PC-3 (cell line): ENCODE measurements at places on chromosomes 1 and 21. TPM values are rescaled to one million over a fixed set of nuclear protein-coding genes. Genes with fewer than 3 reads are reported as not detected.
A peak's percentile ranks its signal among the peaks of the same experiment; 100 is the strongest.

- H3K4me3 ChIP-seq, result peak overlapping the region; percentile 15; the same call in 1 of the 2 replicates
- peaks cover 21% of the 10 kb centered on the region; the same call in 1 of the 2 replicates for H3K36me3 ChIP-seq
- H3K27ac ChIP-seq, result peak overlapping the region; percentile 66
- DNase-seq, result no peak
- H3K27me3 ChIP-seq, result no peaks in the 10 kb centered on the region
Measured at GRCh38 chr1:119946724-119947123, 50.4 kb upstream of the ADAM30 start.

DNA sequence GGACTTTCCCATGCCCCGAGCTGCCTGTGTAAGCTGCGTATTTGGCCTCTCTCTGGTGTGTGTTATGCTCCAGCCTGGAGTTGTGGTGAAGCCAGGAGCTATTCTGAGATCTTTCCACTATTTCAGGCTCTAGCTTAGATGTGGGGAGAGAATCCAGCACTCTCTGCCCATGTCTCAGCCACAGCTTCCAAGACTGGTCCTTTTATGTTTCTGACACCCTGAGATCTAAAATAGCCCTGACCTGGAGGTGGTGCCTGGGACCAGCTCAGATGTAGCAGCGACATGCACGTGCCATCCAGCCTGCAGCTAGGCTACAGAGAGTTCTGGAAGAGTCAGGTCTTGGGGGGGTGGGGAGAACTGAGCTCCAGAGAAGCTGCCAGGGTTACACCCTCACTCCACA is 76.5 kb downstream of the TENT5C start:
- H3K27ac ChIP-seq, result no peak overlapping the region
- no peaks in the 10 kb centered on the region for H3K36me3 ChIP-seq
- H3K4me1 ChIP-seq, result no peaks in the 10 kb centered on the region
- no peak for DNase-seq
- H3K4me3 ChIP-seq, result no peak overlapping the region

GRCh38 chr1:172971241-172971640 is 79.5 kb downstream of the TNFSF18 start:
- H3K4me3 ChIP-seq, result no peak overlapping the region
- H3K27me3 ChIP-seq, result no peaks in the 10 kb centered on the region
- peaks cover 53% of the 10 kb centered on the region for H3K4me1 ChIP-seq
- DNase-seq, result no peak
- no peaks in the 10 kb centered on the region for H3K36me3 ChIP-seq
- no peak overlapping the region for H3K27ac ChIP-seq

- no peak overlapping the region for H3K27ac ChIP-seq
- H3K4me3 ChIP-seq, result no peak overlapping the region
- H3K4me1 ChIP-seq, result no peaks in the 10 kb centered on the region
- peak; percentile 39 for DNase-seq
- no peaks in the 10 kb centered on the region; the same call in 1 of the 2 replicates for H3K36me3 ChIP-seq
Measured at GRCh38 chr1:114986286-114986685, 43.3 kb upstream of the TSHB start.

DNA sequence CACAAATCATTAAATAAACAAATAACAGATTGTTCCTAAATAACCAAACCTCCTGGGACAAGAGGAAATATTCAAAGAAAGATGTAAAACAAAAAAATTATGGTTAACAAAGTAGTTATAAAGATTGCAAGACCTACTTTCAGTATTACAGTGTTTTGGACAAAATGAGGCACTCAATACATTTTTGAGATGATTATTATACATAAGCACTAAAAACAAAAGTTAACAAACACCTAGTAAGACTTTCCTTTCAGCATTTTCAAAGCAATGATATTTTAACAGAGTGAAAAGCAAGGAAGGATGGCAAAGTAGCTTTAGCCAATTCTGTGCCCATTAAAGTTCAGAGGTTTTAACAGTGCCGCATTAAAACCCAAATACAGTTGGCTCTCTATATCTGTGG is 17.2 kb downstream of the OMA1 start:
- DNase-seq, result no peak
- no peaks in the 10 kb centered on the region for H3K4me1 ChIP-seq
- no peaks in the 10 kb centered on the region for H3K36me3 ChIP-seq
- H3K27me3 ChIP-seq, result no peaks in the 10 kb centered on the region

- H3K4me3 ChIP-seq, result no peak overlapping the region
- H3K36me3 ChIP-seq, result no peaks in the 10 kb centered on the region
- H3K27ac ChIP-seq, result no peak overlapping the region
- DNase-seq, result no peak
- peaks cover 8% of the 10 kb centered on the region; the same call in 1 of the 2 replicates for H3K4me1 ChIP-seq
Measured at GRCh38 chr1:44409757-44410156, 4.7 kb downstream of the RNF220 start.

DNA sequence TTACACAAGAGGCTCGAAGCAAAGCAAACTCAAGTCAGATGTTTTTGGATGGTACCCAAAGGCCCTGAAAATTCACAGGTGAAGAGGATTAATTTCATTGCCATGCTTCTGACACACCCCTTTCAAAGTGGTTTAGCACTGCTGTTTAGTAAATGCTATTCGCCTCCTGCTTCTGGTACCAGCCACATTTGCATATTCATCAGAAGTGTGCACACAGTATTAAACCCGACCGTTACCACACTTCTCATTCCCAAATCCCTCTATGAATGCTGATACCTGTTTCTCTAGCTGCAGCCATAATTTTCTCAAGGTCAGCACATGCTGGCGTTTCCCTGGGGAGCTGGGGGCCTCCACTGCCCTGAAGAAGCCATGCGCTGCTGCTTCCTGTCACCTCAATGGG is 179.8 kb upstream of the DAB1 start:
- no peaks in the 10 kb centered on the region for H3K27me3 ChIP-seq
- DNase-seq, result no peak
- no peak overlapping the region for H3K27ac ChIP-seq
- H3K4me3 ChIP-seq, result no peak overlapping the region

Gene MYOG
- not detected in 2 replicates for total RNA-seq

Gene NBPF4
- total RNA-seq, result 0.07 TPM in 1 of 2 replicates, not detected in the other

Gene ANKRD65
- total RNA-seq, result 0.18 and 1.1 TPM in 2 replicates

Gene BGLAP
- 0.35 and 2.5 TPM in 2 replicates for total RNA-seq

Gene PADI4
- total RNA-seq, result 0.04 and 0.92 TPM in 2 replicates

Gene VCAM1
- total RNA-seq, result not detected in 2 replicates

Gene PRSS38
- total RNA-seq, result not detected in 2 replicates

Gene OR2G6
- total RNA-seq, result not detected in 2 replicates

Gene IFNLR1
- total RNA-seq, result 8.9 and 9.5 TPM in 2 replicates

Gene SLC6A9
- total RNA-seq, result 11.2 and 15.7 TPM in 2 replicates
